ENCODE measurements at places on chromosomes 12 and 14.

DNA sequence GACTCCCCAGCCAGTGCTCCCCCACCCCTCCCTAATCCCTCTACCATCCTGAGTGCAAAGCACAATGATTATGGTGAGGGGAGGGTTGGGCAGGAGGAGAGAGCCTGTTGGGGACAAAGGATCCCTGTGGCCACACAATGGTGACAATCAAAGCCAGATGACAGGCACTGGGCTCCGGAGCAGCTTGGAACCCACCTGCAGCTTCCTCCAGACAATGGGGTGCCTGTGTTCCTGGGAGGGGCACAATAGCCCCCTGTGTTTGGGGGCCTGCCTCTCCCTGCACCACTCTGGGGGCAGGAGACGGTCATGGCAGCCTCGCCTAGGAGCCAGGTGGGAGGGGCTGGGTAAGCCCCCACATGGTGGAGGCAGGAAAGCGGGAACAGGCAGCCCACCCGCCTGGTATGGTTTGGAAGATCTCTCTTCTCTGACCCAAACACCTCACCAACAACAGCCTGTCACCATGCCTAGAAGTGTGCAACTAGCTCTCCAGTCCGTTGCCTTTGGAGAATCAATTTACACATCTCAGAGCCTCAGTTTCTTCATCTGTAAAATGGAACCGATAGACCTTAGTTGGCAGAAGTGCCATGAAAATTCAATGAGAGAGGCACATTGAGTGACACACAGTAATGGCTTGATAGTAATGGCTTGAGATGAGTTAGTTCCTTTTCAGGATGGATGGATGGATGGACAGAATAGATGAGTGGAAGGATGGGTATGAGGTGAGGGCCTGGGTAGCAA lies 53.0 kb downstream of the MVK start:
- no peak for DNase-seq

DNA sequence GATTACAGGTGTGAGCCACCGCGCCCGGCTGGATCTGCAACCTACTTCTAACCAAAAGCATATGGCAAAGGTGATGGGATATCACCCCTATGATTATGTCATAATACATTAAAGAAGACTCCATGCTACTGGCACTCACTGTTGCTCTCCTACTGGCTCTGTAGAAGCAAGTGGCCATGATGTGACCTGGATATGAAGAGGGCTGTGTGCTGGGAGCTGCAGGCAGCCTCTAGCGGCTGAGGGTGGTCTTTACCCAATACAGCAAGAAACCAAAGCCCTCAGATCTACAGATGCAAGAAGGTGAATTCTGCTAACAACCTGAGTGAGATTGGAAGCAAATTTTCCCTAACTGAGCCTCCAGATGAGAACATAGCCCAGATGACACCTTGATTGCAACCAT lies 34.2 kb upstream of the TRIM9 start:
- no peak for DNase-seq

DNA sequence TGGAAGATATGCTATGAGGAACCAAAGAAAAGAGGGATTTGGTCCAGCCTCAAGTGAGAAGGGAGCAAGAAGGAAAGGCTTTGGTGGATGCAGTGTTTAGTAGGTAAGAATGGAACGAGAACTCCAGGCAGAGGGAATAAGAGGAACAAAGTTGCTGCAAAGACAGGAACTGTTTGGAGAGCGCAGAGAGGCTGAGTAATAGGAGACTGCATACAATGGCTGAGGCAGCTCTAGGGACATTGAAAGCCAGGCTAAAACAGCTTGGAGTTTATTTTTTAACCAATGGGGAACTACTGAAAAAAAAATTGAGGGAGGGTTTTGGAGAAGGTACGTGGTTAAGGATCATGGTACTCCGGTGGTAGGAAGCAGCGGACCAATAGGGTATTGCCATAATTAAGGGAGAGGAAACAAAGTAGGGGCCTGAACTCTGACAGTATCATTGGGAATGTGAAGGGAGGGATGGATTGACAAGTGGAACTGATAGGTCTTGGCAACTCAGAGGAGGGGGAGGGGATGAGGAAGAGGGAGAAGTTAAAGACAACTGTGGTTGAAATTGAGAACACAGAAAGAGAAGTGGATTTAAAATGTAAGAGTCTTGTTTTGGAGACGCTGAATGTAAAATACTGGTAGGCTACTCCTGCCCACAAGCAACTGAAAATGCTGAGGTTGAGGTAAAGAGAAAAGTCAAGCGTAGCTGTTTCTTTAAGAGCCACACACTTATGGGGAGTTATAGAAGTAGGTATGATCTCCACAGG lies 4.8 kb downstream of the ASCL4 start:
- DNase-seq = no peak

- no peak for DNase-seq
These were observed 43.5 kb downstream of the DPF3 start for GRCh38 chr14:72850360-72850759.

GRCh38 chr14:26598081-26598671 lies 343 bp upstream of the NOVA1 start:
- DNase-seq = peak; percentile 99

- DNase-seq = peak; percentile 10
These were observed 13.0 kb upstream of the OR6J1 start for GRCh38 chr14:22656945-22657731.

DNA sequence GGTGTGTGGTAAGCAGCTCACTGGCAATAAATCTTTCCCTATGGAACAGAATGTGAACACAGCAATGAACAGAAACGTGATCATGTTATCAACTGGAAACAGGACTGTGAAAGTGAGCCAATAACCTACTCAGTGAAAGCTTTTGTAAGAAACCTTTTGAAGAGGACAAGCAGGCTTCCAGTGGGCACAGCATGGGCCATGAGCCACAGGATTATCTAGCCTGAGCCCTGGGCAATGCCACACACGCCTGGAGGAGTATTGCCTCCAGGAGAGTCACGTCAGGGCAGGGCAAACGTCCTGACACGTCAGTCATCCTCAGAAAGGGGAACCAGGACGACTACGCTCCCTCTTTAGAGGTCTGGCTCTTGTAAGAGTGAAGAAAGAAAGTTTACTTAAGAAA lies 32.3 kb downstream of the NRDE2 start:
- no peak for DNase-seq

- DNase-seq = no peak
These were observed 202.7 kb downstream of the PRKD1 start for GRCh38 chr14:29724991-29725390.

DNA sequence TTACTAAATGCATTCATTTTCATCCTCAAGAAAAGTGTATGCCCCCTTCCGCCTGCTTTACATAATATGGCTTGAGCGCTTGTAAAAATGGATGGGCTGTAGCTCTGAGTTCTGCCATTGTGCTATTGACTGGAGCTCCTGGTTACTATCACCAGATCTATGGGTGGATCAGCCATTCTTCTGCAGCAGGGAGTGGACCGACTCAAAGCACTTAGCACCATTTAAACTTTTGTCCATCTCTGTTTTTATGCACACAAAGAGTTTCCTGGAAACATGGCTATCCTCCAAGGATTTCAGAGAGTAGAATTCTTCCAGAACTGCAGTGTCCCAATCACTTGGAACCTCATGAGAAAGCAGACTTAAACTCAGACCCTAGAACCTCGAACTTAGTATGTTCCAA lies 4.5 kb upstream of the NUMB start:
- no peak for DNase-seq

GRCh38 chr14:70906793-70907175 lies 475 bp upstream of the PCNX1 start:
- peak; percentile 39 for DNase-seq

DNA sequence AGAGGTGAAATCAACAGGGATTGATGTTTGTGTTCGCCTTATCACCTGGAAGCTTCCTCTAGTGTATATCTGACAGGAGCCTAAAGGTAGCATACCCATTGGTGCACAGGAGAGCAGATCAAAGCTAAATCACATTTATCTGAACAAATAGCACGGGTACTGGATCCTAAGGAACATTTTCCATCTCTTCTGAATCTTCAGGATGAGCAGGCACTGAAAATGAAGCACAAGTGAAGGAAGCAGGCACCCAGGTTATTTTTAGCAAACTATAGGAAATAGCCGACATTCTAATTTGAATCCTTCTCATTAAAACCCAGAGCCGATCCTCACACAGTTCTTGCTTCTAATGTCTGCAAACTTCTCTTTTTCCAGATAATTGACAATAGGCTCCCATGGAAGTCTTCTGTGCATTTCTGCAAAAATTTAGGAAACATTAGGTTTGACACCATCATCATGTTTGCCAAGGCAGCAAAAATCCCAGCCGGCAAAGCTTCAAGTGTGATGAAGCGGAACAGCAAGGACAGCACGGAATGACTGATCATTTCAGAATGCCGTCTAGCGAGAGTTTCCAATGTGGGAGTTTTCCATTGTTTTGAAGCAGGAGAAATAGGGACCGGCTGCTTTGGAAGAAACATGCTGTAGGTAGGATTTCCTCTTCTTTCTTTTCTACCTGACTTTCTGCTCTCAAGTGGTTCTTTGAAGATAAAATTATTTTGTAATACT lies 24.3 kb upstream of the RGS6 start:
- DNase-seq = no peak

- no peak for DNase-seq
These were observed 30.5 kb upstream of the SLC15A5 start for GRCh38 chr12:16307856-16308475.

DNA sequence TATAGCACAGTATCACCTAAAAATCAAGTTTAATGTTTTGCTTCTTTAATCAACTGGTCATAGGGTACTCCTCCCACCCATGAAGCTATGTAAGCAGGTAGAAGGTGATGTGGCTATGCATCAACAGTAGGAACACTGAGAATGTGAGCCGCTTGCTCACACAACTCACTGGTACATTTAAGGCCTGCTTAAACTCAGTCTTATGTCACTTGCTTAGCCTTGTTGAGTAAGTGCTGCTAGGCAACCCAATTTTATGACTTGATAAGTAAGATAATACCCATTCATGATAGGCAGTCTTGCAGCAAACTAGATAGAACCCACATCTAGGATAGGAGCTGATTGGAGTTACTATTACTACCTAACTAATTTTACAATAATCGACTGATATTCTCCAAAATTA lies 70.0 kb upstream of the BMP4 start:
- DNase-seq = no peak

GRCh38 chr12:91562476-91562875 lies 379.9 kb upstream of the DCN start:
- no peak for DNase-seq

DNA sequence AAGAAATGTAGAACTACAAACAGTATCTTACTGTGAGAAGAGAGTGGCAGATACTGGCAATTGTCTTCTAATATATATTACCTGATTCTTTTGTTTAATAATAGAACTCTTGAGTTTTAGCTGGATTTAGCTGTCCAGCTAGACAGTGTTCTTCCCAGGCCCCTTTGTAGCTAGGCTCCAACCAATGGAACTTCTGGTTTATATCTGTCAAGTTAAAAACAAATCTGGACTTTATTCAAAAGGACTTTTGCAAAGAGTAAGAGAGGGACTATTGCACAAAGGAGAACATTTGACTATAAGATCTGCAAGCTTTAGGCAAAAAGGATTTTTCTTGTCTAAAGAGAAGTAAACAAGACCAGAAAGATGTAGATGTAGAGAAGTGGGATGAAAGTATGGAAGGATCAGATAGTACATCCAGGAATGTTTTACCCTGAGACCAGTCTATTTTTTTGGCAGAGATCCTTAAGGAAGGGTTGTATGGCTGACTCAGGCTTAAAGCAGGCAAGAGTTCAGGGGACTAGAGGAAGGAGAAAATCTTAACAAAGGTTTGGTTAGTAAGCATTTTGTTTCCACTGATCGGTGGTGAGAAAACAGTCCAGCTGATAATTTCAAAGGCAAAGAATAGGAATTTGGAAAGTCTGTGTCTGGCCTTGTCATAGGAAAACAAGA lies 111.1 kb upstream of the PLEKHA5 start:
- DNase-seq = no peak

DNA sequence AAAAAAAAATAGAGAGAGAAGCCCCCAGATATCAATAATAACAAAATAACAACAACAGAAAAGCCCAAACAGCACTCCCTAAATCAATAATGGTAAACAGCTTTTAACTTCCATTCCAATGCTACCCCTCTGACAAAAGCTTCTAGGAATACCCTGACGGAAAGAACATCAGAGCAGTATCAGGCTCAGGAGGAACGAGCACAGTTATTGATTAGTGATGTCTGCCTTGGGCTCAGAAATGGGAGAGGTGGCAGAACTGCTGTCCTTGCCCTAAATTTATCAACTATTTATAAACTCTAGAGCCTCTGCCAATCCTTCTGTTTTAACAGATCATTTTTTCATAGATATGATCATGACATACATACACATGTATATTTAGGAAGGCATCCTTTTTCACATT lies 41.9 kb downstream of the P2RX4 start:
- DNase-seq = no peak

GRCh38 chr12:60752589-60752988 lies 1156.8 kb downstream of the SLC16A7 start:
- DNase-seq = no peak

GRCh38 chr14:96925422-96925821 lies 128.2 kb downstream of the VRK1 start:
- DNase-seq = no peak

- no peak for DNase-seq
These were observed 288.2 kb downstream of the PAWR start for GRCh38 chr12:79402606-79403005.

- DNase-seq = no peak
These were observed 71.4 kb upstream of the GPR68 start for GRCh38 chr14:91315844-91316267.

- DNase-seq = no peak
These were observed 161.8 kb upstream of the RGS6 start for GRCh38 chr14:71770431-71770830.

DNA sequence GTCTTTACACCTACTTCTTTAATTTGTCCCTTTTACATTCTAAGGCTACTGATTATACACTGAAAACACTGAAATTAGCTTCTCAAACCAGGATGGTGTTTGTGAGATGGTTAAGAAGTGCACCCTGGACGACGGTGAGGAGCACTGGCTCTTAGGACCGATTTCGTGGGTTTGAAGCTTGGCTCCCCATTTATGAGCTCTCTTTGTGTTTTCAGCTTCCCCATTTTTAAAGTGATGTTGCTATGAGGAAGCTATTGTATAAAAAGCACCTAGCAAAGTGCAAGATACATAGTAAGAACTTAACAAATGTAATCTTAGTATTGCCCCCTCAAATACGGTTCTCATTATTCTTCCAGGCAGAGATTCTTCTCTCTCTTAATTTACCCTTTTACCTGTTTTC lies 4.7 kb downstream of the NFYB start:
- no peak for DNase-seq

DNA sequence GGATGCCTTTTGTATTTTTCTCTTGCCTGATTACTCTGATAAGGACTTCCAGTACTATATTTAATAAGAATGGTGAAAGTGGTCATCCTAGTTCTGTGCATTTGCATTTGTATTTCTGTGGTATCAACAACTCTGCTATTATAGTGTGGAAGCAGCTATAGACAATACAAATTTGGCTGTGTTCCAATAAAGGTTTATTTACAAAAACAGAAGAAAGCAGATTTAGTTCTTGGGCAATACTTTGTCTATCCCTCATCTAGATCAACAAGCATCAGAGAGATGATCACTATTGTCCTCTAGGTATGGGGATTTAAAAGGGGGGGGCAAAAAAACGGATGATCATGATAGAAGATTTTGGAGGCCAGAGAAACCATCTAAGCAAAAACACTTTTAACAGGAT lies 19.1 kb upstream of the BTG1 start:
- DNase-seq = no peak
